Activated naive CD8-positive, alpha-beta T cell treated with anti-CD3 and anti-CD28 coated beads for 36 hours (primary cell): ENCODE measurements at places on chromosomes 6 and 20.
A peak's percentile ranks its signal among the peaks of the same experiment; 100 is the strongest.

DNA sequence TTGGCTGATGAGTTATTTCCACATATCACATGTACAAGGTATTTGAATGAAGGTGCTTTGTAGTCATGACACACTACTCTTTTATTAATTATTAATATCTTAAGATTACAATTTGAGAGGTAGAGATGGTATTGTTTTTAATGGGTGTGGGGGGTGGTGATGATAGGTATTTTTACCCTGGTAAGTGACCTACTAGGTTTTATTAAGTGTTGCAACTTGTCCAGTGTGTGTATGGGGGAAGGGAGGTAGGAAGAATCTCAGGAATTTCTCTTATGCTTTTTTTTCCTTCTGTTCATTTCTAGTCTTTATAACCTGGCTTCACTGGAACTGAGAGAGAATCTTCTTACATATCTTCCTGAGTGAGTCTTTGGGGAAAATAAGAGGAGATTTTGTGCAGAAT is 101.4 kb downstream of the LRRC1 start:
- DNase-seq = no peak

- DNase-seq = no peak
Measured at GRCh38 chr6:150698391-150698790, 98.7 kb downstream of the PLEKHG1 start.

DNA sequence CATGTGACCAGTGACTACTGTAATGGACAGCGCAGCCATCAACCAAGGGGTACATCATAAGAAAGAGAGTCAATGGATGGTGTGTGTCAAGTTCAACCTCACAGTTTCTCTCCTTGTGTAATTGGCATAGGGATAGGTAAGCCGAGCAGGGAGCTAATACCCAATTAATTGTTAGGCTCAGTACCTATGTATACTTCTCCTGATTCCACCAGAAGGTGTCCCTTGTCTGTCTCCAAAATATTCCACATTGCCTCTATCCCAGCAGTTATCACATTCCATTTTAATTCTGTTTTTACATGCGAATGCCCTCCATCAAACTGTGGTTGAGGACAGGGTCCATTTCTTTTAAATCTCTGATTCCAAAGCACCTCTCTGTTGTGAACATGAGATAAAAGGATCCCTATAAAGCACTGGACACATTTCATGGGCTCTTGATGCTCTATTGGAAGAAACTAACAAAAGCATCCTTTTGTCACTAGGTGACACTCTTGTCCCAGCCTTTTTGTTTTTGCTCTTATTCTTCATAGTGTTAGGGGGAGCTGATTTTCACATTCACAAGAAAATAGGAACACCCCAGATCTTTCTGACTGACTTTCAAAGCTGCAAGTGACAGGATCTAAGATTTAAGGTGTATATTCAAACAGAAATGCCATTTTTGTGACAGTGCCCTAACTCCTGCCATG is 38.9 kb downstream of the FBXO9 start:
- DNase-seq = no peak

DNA sequence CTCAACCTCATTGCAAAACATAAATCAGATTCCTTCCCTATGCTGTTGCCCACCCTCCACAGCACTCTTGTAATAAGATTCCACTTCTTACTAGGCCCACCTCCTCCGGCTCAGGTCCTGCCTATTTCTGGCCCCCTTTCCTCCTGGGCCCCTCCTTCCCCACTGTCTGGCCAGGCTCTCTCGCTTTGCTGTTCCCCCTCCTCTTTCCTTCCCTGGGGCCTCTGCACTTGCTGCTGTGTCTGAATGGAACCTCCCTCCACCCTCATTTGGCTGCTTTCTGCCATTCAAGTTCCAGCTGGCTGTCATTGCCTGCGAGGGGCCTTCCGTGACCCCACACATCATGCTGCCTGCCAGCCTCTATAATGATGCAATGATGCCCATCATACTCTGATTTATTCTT is 38.9 kb downstream of the ARHGAP40 start:
- no peak for DNase-seq

DNA sequence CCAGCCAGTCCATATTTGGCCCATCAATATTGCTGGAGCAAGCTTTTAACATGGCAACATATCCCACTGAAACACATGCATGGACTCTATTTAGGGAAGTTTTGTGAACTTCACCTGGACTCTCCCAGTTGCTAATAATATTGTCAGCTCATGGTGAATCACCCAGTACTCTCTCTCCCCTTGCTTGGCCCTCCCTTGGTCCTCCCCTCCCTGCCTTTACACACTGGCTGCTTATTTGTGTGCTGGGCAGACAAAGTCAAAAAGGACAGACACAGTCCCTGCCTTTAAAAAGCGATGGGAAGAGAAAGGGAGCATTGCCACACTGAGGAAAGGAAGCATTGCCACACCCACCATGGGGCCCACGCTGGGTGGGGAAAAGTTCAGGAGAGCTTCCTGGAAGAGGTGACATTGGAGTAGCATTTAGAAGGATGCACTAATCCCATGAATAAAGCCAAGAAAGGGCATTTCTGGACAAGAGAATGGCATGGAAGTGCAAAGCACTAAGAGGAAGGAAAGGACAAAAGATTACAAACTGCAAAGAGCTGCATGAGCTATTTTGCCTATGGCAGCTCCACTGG is 143.4 kb upstream of the EXOC2 start:
- DNase-seq = no peak

DNA sequence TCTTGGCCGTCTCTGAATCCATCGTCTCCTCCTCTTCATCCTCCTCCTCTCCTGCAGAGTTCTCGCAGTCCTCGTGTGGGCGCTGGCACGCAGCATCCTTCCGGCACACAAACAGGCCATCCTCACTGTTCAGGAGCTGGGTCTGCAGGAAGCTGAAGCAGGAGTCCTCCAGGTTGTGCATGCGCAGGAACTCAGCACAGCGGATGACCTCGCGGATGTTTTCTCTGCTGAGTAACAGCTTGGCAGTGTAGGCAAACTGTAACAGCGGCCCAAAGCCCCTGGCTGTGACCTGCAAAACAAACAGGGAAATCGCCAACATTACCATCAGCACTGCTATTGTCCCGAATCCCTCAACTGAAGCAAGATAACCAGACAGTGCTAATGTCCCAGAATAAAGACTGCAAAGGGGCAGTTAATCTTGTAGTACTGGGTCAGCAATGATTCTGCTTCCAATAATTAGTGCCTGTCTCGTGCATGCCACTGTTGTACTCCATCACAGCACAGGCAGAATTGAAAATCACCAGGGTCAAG is 57.4 kb downstream of the GJA10 start:
- no peak for DNase-seq

GRCh38 chr6:155080881-155081845 is 86.0 kb downstream of the TIAM2 start:
- no peak for DNase-seq

DNA sequence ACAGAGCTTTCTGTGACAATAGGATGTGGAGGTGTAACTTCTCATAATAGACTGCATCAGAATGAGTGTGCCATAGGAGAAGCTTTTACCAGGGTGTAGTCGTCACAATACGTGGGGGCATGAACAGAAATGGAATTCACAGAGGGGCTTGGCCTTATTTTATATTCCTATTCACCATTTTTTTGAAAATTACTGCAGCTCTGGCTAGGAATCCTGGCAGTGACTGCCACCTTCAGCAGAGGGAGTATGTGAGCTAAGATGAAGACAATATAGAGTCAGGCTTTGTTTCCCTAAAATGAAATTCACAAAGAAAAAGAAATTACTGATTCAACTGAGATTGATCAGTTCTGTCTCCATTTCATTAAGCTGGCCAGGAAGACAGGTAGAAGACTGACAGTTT is 13.9 kb downstream of the TOMM6 start:
- DNase-seq = no peak

GRCh38 chr6:25902071-25902470 is 28.0 kb upstream of the SLC17A3 start:
- DNase-seq = no peak

DNA sequence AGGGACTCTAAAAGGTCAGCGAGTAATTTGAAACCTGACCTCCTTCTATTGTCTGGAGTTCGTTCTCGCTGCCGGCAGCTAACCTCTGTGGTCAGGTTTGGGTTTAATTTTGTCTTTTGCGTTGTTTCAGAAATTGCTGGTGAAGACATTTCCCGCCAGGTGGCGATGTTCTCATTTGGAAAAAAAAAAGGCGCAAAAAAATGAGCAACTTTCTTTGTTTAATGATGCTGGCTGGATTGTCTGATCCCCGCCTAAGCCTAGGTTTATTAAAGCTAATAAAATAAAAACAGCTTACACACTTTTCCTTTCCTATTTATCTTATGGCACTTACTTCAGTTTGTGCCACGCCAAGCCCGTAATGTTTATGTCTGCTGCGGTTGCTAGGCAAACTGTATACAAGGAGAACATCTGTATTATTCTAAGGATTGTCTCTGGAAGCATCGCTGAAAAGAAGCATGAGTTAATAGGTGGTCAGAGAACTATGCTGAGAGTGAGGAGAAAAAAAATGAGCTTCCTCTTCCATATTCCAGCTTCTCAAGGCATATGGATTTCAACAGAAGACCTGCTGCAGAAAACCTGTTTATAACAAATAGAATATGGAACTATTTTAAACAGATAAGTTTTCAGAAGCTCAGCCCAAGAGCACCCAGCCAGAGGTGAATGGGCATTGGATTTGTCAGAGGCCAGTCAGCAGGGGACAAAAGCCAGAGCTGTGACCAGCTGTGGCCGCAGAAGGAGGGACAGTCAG is 205.7 kb downstream of the DOK5 start:
- DNase-seq = peak; percentile 5

DNA sequence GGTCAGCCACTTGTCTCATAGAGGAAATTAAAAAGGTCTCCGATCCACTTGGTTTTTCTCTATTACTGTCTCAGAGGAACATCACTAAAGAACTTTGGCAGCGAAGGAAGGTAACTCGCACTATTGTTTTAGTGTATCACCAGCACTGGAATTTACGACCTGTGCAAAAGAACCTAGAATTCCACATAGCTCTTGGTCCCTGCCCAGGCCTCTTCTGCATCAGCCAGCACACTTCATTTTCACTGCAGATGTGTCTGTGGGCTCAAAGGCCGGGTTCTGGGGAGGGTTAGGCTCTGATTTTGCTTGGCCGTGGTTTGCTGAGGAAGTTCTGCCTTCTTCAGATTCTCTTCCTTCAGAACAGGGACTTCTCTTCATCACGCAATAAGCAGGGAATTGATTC is 102.8 kb upstream of the TMEM181 start:
- no peak for DNase-seq

- no peak for DNase-seq
Measured at GRCh38 chr6:157841211-157841840, 18.3 kb downstream of the SNX9 start.

DNA sequence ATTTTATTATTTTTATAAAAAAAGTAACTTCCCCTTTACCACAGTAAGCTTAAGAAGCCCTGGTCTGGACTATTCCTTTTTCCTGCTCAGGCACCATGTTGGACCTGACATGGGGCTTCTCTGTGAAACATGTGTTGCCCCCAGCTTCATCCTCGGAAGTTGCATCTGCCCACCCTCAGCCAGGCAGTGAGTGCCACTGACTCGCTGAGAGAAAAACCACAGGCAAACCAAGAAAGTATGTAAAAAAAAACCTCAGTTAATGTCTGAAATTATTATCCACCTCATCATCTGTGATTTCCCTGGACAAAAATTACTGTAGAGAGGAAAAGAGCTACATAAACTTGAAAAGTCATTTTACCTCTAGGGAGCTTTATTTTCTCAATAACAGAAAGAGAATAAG is 109.9 kb upstream of the MCHR2 start:
- no peak for DNase-seq

DNA sequence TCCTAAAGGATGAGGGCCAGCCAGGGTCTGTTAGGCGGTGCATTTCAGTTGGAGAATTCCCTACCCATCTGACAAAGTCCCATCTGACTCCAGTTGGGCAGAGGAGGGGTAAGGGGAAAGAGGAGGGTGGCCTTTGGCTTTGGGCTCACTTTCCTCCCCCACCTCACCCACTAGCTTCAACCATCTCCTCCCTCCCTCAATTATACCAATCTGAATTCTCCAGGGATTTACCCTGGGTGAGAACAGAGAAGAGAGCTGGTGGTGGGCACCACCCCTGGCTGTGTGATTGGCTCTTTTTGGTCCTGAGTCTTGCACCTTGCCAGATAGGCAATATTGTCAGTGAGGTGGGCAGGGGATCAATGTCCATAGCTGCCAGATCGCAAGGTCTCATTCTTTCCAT is 3.2 kb downstream of the HMGA1 start:
- DNase-seq = no peak

GRCh38 chr6:128606611-128607010 is 86.2 kb upstream of the PTPRK start:
- DNase-seq = no peak

GRCh38 chr6:15593798-15594197 is 69.0 kb downstream of the DTNBP1 start:
- no peak for DNase-seq

DNA sequence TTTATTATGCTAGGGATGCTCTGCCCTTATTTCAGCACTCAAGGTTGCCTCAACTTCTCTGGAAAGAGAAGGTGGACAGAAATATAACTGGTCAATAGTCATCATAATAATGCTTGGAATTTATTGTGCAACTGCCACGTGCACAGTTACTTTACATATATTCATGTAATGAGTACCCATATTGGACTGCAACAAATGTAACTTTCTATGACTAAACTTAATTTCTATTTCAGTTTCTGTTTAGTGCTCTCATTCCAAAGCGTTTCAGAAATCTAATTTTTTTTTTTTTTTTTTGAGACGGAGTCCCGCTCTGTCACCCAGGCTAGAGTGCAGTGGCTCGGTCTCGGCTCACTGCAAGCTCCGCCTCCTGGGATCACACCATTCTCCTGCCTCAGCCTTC is 28.3 kb upstream of the CD83 start:
- DNase-seq = no peak

DNA sequence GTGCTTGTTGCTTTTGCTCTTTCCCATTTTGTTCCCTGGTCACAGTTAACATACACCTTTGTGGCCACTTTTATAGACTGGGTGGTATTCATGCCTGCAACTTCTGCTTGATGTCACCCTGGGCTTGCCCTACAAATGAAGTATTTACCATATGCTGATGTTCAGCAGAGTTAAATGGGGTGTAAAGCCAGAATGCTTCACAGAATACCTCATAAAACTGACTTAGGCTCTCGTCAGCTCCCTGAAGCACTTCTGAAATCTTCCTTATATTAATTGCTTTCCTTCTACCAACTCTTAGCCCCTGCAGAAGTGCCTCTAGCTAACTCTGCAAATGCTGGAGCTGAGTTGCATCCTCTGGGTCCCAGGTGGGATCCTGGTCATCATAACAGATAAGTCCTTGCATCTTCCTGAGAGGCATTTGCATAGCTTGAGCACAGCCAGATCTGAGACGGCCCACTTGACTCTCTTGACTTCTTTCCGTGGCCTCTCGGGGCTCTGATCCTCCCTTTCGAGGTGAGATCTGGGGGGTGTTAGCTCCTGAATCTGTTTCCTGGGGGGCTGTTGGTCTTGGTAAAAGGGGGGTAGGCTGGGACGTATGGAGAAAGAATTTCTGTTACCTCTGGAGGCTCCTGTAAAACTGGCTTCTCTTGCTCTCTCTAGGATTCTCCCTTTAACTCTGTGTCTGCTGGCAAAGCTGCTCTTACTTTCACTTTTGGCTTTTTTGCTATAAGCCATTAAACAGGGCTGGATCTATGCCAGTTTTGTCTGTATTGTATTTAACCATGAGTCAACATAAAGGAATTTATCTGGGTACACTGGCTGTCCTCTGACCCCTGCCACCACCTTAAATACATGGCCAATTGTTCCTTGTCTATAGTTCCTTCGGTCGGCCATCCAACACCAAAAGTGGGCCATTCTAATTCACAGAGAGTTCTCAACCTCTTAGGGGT is 223.0 kb upstream of the SYNCRIP start:
- DNase-seq = no peak
